ENCODE measurements at places on chromosomes 2 and 18.

DNA sequence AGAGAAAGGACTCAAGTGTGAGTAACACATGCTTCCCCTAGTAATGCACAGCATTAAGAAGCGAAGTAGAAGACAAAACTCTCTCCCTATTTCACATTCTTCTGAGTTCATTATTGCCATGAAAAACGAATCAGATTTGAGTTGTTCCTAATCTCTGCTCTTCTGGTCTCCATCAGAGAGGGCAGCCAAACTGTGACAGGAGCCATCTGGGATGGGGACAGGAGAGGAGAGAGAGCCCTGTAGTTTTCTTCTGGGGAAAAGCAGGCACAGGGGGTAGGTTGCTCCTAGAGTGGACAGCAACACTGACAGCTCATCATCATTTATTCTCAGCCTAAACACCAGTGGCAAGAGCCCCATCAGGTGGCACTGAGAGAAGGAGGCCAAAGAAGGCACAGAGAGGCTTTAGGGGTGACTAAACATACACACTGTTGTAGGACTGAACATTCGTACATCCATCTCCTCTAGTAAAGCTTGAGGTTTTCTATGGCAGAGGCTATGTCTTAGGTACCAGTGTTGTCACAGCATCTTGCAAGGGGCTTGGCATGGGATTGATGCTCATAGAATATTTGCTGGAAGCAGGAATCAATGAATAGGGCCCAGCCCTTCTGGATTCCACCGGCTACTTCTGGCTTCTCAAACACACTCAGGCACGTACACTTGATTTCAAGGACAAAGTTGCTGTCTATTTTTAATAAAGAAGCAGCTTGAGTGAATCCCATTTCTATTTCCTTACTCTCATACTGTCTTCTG, 33.1 kb downstream of the SLC8A1 start:
- no peak for DNase-seq

DNA sequence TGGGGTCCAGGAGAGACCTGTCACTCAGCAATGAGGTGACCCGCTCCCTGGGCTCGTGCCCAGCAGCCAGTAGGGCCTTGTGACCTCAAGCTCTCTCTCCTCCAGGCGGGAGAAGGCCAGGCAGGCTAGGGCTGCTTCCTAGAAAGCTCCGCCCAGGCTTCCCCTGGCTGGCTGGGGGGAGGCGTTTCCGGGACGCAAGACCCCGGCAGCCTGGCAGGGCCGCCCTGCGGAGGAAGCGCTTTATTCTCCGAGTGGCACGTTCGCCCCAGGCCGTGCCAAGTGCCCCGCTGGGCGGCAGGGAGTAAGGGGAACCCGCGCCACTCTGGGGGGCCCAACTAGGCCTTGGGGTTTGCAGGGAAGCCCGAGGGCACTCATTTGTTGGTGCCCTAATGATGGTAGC, 21.2 kb upstream of the EPAS1 start:
- peak; percentile 2 for DNase-seq

DNA sequence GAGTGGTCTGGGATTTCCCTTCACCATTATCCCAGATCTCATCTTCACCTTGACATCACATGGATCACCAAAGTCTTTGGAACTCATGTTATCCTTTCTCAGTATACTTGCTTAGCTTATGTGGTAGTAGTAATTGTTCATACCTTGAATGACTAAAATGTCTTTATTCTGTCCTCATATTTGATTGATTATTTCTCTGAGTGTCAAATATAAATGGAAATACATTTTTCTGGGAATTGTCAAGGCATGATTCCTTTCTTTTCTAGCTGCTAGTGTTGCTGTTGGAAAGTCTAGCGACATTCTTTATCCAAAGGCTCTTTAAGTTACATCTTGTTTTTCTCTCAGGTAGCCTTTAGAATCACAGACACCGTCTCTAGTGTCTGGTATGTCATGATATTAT, 334.4 kb downstream of the CMPK2 start:
- no peak for DNase-seq

- no peak for DNase-seq
These were observed 138.6 kb upstream of the SERTAD2 start for GRCh38 chr2:64792300-64792699.

GRCh38 chr2:24123195-24123921, at the start of the genes FAM228B and PFN4:
Gene FAM228B, plus strand, starts transcription at chr2:24123469. Its CDS starts 893 bp downstream, at chr2:24124362.
Gene PFN4, minus strand, starts transcription at chr2:24123334. Its CDS starts 799 bp downstream, at chr2:24122535.
- peak; percentile 61 for DNase-seq

- DNase-seq, result no peak
These were observed 66.5 kb downstream of the PXDN start for GRCh38 chr2:1677821-1678165.

DNA sequence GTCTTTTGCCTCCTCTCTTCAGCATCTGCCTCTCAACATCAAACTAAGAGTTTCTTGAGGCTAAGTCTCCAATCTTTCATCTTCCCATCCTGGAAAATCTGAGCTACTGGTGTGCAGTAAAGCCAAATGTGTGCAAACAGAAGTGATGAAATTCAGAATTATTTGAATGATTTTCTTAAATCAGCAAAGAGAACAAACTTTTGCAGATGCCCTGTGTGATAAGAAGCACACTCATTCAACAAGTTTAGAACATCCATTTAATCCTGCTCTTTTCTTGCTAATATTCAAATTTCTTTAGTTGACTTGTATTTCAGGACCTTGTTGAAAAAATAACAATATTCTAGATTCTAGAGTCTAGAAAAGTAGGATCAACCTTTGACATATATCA, 1374.9 kb upstream of the CELF4 start:
- DNase-seq, result no peak

- no peak for DNase-seq
These were observed 449.0 kb upstream of the MMADHC start for GRCh38 chr2:150036622-150037021.

DNA sequence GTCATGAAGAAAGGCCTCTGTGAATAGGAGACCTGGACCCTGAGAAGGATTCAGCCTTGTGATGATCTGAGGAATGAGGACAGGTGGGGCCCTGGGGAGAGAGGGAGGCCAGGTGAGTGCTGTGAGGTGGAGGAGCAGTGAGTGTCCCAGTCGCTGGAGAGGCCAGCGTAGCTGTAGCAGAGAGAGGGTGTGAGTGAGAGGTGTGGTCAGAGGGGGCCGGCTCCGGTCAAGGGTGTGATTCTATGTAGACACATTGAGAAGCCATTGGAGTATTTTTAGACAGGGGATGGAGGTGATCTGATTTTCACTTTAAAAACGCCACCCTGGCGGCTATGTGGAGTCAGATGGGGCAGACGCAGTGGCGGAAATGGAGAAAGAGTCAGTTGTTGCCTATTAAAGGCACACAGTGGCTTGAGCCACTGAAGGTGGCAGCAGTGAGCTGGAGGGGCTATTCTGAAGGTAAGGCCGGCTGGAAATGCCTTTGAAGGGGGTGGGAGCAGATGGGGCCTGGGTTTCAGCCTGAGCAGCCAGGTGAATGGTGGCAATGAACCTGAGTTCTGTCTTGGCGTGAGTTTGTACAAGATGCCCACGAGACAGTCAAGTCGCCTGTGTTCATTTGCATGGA, 55.6 kb downstream of the GREB1 start:
- DNase-seq, result no peak

DNA sequence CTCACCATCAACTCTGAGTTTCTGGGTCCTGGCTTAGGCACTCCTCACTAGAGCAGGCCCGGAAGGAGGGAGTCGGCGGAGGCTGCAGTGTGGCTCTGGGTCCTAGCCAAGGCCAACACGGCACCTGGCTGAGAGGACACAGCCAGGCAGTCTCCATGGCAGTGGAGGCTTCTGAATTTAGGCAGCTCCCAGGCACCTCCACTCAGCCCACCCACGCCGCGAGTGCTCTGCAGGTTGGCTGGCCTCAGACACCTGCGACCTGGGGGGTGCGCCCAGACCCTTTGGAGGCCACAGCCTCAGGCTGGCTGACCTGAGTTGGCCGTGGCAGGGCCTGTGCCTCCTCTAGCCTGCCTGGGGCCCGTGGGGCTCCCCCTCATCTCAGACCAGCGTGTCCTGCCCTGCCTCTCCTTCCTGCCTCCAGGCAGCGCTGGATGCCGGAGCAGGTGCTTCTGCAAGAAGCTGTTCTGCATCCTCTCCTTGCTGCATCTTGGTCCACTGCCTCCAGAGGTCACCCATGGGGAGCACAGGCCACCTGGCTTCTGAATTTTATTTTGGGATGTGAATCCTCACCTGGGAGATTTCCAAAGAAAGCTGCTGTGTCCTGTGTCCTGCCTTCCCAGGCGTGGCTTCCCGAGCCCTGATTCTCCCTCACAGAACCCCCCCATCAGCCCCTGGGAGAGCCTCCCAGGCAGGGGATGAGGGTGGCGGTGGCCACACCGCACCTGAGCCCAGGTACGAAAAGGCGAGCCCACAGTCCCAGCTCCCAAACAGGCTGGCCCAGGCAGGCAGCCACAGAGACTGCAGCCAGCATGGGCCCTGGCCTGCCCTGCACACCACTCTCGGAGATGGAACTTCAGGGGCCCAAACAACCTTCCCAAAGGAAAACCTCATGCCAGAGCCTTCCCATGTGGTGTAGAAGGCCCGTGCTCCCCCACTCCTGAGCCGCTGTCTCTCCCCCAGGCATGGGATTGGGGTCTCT, 23.4 kb downstream of the AQP12A start:
- DNase-seq, result no peak

GRCh38 chr18:10143596-10143995, 229.8 kb downstream of the VAPA start:
- no peak for DNase-seq

DNA sequence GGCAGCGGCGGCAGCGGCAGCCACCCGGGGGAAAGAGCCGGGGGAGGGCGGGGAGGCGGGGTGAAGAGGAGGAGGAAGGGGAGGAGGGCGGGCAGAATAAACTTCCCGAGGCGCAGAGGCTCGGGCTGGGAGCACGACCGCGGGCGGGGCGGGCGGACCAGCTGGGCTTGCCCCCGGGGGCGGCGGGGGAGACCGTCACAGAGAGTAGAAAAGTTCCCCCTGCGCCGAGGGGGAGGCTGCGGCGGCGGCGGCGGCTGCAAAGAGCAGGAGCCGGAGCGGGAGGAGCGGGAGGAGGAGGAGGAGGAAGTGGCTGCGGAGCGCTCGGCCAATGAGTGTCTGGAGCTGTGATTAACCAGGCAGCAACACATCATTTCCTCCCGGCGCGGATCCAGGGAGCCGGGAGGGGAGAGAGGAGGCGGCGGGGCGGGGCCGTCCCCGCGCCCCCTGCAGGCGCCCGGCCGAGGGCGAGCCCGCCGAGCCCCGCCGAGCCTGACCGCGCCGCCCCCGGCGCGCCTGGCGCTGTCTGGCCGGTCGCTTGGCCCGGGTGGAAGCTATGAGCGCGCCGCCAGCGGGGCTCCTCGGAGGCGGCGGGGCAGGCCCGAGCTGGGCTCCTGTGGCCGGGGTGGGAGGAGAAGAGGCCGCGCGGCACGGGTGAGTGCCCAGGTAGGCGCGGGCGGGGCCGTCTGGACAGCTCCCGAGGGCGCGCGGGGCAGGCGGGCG, at the start of gene ACVR1:
Gene ACVR1 (minus strand): TSS at position 265 of the 720 bp plus-strand sequence. CDS start 76,837 bp downstream, outside the sequence.
- peak; percentile 78 for DNase-seq

DNA sequence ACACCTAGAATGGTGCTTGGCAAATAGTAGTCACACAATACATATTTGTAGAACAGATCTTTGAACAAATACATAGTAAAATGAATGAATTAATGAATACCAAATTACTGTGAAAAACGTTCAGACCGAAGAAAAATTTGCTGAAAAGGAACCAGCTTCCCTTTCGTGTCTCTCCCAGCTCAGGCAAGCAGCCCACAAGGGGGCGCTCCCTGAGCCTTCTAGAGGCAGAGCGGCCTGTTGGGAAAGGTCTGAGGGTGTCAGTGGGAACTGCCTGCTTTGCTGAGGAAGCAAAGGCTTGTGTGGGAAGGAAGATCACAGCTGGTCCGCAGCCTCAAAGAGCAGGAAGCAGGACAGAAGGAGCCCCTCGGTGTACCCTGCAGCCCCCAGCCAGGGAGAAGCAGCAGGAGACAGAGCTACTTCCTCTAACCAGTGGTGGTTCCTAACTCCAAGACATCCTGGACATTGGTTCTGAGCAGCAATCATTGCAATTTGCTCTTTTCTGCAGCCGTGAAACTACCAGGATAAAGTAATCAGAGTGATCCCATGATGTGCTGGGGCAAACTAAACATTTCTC, 231.1 kb downstream of the ANKRD30B start:
- peak; percentile 24 for DNase-seq

GRCh38 chr18:73933685-73934084, 213.9 kb downstream of the FBXO15 start:
- DNase-seq, result no peak

- no peak for DNase-seq
These were observed 285.1 kb downstream of the SLC4A3 start for GRCh38 chr2:219912491-219912921.

Data from stimulated activated CD4-positive, alpha-beta T cell treated with anti-CD3 and anti-CD28 coated beads, Interleukin-4, amount 100 ng/mL, for 1 hour (primary cell).